ENCODE measurements at places on chromosomes 2 and 18.

- no peak for DNase-seq
Observed at GRCh38 chr18:59520562-59521355, 161.7 kb upstream of the LMAN1 start.

DNA sequence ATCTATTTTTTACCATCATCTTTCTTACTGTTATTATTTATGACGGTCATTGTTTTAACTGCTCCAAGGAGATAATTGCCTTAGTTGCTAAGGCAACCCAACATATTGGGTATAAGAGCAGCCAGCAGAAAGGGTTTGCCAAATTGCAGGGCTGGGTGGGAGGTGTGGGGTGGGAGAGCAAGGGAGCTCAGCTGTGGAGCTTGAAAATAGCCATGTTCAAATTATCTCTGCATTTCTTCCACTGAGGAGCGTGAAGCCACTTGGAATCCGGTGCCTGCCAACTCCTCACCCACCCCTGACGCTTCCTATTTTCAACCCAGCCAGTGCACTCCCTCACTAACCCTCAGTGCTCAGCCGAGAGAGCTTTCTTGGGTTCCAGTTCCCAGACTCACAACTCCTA is 60.8 kb downstream of the SETBP1 start:
- DNase-seq = no peak

GRCh38 chr2:237691029-237691907 is 63.9 kb downstream of the LRRFIP1 start:
- DNase-seq = no peak

- DNase-seq = no peak
Observed at GRCh38 chr2:238527565-238527964, 100.8 kb downstream of the ASB1 start.

DNA sequence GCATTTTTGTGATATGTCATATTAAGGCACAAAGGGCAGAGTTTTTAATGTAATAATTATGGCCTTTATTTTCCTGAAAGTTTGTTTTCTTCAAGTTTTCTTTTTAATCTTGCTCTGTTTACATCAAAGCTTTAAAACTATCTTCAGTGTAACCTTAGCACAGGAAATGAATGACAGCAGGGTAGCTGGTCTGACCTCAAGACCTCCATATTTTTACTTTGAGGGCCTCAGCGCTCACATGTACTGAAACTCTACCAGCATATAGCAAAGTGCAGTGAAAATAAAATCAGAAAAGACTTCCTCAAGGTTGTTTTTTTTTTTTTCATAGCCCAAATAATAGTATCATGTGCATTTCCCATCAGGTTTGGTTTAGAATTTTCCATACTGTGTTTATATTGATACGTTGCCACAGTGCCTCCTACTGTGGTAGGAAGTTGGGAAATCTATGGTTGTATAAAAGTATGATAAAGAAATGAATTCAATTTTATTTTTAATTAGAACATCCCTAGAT is 163.4 kb downstream of the UBE2E3 start:
- DNase-seq = no peak

- no peak for DNase-seq
Observed at GRCh38 chr2:150938527-150938926, 323.1 kb downstream of the RBM43 start.

GRCh38 chr18:9743200-9744016 is 35.3 kb downstream of the RAB31 start:
- no peak for DNase-seq

GRCh38 chr2:136113209-136113971 is 4.6 kb downstream of the CXCR4 start:
- DNase-seq = no peak

- no peak for DNase-seq
Observed at GRCh38 chr18:35949090-35949489, 23.4 kb upstream of the RMP24 start.

DNA sequence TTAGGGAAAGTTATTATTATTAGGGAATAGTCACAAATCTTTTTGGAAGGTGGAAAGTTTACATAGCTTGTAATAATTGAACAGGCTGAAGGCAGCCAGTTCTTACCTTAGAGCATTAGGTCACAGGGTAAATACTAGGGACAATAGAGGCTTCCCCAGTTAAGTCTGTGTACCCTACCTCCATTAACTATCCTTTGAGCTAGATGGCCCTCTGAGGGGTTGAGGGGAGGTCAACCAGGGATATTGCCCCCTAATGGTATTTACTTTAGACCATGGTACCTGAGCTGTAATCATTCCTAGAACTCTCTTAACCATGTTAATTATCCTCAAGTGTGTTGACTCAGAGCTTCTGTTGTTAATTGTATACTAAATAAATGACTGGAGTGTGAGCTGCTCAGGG is 120.5 kb upstream of the SCN7A start:
- no peak for DNase-seq

Measured in putamen (tissue), 1 donor.